ENCODE measurements at places on chromosomes 4 and X.
A peak's percentile ranks its signal among the peaks of the same experiment; 100 is the strongest.

GRCh38 chrX:19030805-19031204 lies 46.9 kb upstream of the PHKA2 start:
- DNase-seq, result no peak

GRCh38 chr4:144594471-144594986 lies 51.4 kb upstream of the HHIP start:
- DNase-seq, result no peak

DNA sequence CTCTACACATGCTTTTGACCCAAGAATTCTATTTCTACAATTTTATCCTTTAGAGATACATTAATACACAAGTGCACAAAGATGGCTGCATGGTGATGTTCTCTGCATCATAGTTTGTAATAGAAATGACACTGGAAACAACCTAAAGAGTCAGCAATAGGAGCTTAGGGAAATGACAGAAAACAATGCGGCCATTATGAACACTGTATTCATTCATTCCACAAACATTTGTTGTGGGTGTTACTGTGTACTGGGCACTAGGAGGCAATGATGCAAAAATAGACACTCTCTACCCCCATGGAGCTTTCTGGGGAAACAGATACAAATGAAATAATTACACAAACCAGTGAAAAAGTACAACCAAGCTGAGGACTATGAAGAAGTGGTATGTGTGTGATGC lies 32.0 kb downstream of the IDS start:
- no peak for DNase-seq

DNA sequence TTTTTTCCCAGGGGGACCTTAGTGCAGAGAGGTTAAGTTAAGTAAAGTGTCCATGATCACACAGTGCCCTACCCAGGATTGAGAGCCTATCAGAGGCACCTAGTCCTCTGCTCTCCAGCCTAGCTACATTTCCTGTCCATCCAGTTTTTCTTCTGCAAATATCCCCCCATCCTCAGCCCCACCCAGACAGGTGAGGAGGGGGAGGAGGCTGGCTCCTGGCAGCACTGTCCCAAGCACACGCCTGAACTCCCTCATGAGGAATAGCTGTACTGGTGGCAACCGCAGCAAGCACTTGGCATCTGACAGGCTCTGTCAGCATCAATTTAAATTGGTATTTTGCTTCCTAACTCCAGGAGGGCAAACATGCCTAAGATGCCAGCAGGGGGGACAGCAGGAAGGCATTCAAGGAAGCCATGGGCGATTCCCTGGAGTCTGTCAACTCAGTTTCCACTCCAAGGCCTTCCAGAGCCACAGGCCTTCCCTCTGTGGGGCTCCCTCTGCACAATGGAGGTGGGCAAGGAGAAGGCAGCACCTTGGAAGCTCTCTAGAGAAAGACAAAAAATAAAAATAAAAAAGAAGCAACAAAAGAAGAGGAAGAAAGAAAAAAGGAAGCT lies 6.4 kb upstream of the FRMPD3 start:
- DNase-seq, result no peak

GRCh38 chrX:123399709-123400108 lies 215.6 kb downstream of the GRIA3 start:
- DNase-seq, result no peak

- no peak for DNase-seq
Observed at GRCh38 chrX:3962511-3963311, 249.3 kb upstream of the PRKX start.

GRCh38 chr4:9954468-9954867 lies 66.8 kb downstream of the SLC2A9 start:
- no peak for DNase-seq

DNA sequence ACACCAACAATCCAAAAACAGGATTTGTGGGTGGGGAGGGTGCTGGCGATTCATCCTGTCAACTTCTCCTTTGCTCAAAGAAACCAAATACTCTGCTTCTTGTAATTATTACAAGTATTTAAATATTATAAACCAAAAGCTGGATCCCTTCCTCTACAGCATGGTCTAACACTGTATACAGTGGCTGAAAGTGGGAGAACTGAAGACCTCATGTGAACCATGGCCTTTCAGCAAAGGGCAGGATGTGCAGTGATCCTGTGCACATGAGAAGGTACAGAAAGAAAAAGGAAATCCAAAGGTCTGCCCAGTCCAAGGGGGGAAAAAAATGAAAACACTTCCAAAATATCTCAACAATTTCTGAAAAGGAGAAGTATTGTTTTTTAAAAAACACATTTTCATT lies 5.3 kb upstream of the CXorf38 start:
- DNase-seq, result no peak

DNA sequence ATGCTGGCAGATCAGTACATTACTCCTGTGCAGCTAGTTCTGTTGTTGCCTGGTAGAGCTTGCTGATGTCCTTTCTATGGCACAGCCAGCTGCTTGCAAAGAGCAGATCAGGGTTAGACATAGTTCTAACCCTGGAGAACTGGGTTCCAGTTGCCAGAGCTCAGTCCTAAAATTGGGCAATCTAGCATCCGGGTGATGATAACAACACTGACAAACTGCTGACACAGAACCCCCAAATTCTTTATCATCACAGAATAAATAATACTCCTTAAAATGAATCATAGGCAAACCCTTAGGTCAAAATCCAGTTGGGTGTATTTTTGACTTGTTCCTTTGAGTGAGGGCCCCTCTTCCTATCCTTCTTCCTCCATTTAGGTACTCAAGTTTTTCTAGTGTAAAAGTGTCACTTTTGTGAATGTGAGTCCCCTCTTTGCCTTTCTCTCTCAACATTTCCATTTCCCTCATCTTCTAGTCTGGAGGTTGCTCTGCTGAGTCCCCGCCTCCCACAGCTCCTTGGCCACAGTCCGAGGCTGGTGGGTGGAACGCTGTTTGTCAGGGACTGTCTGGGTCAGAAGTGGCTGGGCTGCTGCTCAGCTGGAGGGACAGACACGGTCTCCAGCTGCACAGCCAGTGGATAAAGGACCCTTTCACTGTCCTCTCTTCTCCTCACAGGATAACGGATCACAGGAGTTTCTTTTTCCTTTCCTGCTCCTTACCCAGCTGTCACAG lies 93.6 kb upstream of the RASGEF1B start:
- DNase-seq, result peak; percentile 90

DNA sequence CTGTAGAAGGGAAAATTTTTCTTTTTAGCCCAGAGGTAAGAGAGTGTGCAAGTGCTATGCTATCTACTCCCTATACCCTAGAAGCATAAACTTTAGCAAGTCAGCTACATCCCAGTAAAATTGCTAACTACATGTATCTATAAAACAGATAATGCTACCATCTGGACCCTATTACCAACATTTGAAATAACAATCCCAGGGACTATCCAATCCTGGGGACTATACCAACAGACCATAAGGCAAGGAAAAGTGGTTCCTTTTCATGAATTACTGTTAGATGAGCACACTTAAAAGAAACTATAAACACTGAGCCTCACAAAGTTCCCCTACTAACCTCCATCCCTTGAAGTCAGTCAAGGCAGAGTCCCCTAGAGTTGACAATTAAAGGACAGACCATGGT lies 213.6 kb upstream of the VEGFC start:
- DNase-seq, result no peak
